ENCODE measurements at places on chromosomes 5 and 9. TPM values are rescaled to one million over a fixed set of nuclear protein-coding genes. Genes with fewer than 3 reads are reported as not detected.

GRCh38 chr5:67659288-67659687, 462.7 kb upstream of the CD180 start:
- H3K27me3 ChIP-seq = no peaks in the 10 kb centered on the region
- H3K4me3 ChIP-seq = no peak overlapping the region

IL5 gene
- not detected for total RNA-seq

KDM3B gene
- 52.6 TPM for total RNA-seq

DNA sequence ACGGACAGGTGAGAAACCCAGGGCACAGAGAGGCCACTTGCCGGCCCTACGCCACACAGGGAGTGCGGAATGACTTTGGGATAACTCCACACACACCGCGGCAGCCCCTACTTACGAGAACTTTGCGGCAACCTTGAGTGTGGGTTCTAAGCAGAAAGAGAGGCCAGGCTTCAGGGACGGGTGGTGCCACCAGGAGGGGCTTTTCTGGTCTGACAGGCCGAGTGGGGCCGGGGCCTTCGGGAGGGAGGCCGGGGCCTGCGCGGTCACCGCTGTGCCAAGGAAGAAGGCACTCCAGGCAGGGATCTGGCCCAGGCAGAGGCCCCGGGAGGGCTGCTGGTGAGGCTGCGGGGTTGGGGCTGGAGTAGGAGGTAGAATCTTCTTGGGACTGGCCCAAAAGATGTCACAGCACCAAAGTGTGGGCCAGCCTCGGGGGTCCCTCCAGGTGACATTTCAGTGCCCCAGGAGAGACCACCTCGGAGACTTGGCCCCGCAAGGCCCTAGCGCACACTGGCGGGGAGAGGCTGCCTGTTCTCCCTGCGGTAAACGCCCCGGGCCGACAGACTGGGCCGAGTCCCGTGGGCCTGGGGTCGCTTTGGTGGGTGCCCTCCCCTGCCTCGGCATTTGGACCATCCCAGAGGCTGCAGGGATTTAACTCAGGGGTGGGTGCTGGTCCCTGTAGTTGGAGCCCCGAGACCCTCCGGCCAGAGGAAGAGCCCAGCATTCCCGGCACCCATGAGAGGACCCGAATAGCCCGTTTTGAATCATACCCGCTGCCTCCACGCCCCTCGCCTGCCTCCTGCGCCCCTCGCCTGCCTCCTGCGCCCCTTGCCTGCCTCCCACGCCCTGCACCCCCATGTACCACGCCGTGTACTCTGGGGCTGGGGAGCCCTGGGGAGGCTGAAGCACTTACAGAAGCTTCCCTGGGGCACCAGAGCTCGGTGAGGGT, 9.0 kb upstream of the RNU6ATAC start:
- DNase-seq = no peak
- no peak overlapping the region for H3K27ac ChIP-seq
- no peaks in the 10 kb centered on the region for H3K36me3 ChIP-seq
- H3K4me3 ChIP-seq = no peak overlapping the region
- H3K4me1 ChIP-seq = no peaks in the 10 kb centered on the region
- H3K27me3 ChIP-seq = peaks cover 2% of the 10 kb centered on the region

DNA sequence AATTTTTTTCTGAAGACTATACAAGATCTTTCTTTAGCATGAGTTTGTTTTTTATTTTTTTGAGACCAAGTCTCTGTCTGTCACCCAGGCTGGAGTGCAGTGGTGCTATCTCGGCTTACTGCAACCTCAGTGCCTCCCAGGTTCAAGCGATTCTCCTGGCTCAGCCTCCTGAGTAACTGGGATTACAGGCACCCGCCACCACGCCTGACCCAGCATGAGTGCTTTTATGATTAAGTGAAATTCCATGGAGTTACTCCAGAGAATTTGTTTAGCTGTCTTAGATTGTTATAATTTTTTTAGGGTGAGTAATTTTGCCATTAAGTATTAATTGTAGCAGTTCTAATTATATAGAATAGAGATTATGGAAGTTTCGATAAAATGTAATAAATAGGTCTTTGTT, 14.3 kb downstream of the YTHDC2 start:
- no peak overlapping the region for H3K4me3 ChIP-seq
- H3K4me1 ChIP-seq = peaks cover 21% of the 10 kb centered on the region
- no peak overlapping the region for H3K27ac ChIP-seq
- no peaks in the 10 kb centered on the region for H3K36me3 ChIP-seq
- DNase-seq = no peak
